ENCODE measurements at places on chromosomes 13 and 19.

DNA sequence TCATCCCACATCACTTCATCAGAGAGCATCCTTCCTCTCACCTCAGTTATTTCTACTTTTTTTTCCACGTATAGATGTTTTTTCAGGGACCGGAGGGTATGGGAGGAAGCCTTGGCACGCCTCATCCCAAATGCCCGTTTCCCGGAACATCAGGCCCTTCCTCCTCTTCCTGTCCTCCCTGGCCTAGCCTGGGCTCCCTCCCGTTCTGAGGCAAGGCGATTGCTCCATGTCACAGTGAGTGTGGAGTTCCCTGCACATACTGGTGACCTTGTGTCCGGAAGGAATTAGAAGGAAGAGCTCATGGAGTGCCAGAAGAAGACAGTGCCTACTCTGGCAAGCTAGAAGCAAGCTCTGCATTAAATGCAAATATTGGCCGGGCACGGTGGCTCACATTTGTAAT is 1.1 kb upstream of the ZNF627 start:
- DNase-seq: no peak

- no peak for DNase-seq
These were observed 190.9 kb upstream of the RNF113B start for GRCh38 chr13:98368019-98368418.

DNA sequence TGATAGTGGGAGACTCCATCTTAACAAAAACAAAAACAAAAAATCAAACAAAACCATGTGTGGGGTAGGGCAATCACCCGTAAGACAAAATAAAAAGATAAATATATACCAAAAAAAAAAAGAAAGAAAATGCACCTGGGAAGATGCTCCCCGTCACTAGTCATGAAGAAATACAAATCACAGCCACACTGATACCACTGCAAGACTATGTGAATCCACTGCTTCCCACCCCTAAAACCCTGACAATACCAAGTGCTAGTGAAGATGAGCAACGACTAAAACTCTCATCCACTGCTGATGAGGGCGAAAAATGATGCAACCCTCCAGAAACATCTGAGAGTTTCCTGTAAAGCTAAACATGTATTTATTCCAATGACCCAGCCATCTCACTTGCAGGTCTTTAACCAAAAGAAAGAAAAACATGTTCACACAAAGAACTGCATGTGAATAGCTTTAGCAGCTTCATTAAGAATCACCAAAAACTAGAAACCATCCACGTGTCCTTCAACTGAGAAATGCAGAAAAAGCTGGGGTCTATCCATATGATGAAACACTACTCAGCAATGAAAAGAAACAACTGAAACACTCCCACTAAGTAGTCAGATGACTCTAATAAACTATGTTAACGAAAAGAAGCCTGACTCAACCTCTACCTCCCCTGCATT is 31.7 kb downstream of the BRD4 start:
- DNase-seq: peak; percentile 68

DNA sequence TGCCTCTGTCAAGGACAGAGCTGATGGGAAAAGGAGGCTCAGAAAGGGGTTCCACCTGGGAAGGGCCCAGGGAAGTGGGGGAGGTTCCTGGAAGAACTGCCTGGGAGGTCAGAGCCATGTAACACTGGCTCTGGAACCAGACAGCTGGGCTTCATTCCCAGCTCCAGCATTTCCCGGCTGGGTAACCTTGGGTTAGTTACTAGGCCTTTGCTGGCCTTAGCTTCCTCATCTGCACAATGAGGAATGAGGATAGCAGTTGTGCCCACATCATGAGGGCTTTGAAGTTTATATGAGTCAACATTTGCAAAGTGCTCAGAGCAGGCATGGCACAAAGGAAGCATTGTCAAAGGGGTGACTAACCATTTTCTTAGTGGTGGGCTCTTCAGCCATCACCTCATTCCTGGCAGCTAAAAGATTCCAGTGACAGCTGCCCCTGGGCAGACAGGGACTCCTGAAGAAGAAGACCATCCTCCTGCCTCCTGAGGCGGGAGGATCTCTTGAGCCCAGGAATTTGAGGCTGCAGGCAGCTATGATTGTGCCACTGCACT is 1.7 kb upstream of the DNAJB1 start:
- DNase-seq: no peak

DNA sequence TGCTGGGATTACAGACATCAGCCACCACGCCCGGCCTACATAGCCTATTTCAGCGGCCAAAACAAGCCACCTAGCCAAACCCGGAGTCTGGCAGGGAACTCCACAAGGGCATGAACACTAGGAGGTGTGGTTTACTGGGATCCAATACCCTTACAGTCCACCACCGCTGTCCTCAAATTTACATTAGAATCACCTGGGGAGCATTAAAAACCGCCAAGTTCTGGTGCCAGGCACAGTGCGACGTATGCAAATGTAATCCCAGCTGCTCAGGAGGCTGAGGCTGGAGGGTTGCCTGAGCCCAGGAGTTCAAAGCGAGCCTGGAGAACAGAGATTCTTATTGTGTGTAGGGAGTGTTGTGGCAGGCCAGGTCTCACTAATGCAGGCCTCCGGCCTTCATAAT is 4.2 kb upstream of the AP1M1 start:
- no peak for DNase-seq

GRCh38 chr13:108963276-108963810 is 333.9 kb downstream of the MYO16 start:
- no peak for DNase-seq

DNA sequence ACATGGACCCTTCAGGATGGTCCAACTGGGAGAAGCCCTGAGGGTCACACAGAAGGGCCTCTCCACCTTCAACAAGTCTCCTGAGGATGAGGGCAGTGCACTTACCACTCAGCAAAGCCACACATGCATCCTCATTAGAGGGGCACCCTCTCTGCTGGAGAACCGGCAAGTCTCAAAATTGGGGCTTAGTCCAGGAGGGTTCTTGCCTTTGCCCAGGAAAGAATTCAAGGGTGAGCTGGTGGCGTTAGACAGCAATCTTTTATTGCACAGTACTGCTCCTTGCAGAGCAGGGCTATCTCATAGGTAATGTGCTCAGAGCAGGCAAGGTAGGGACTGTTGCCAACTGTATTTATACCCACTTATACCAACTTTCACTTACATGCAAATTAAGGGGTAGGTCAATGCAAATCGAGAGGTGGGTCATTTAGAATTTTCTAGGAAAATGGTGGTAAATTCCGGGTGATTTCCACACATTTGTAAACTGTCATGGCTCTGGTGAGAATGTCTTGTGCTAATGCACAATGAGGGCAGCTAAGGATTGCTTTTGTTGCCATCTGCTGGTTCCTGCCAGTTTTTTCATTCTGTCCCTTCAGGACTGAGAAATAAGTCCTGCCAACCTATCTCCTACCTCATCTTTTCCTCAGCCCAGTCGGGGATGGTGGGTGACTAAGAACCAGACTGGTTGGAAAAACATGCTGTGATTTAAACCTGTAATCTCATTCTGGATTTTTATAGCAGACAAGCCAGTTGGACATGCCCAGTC is 27.8 kb upstream of the IGSF23 start:
- DNase-seq: no peak

GRCh38 chr13:71149498-71150363 is 717.3 kb downstream of the DACH1 start:
- no peak for DNase-seq

- DNase-seq: no peak
These were observed 105.5 kb downstream of the GGACT start for GRCh38 chr13:100483139-100483538.

- DNase-seq: peak; percentile 47
These were observed 21.7 kb upstream of the CALM3 start for GRCh38 chr19:46579361-46579879.

DNA sequence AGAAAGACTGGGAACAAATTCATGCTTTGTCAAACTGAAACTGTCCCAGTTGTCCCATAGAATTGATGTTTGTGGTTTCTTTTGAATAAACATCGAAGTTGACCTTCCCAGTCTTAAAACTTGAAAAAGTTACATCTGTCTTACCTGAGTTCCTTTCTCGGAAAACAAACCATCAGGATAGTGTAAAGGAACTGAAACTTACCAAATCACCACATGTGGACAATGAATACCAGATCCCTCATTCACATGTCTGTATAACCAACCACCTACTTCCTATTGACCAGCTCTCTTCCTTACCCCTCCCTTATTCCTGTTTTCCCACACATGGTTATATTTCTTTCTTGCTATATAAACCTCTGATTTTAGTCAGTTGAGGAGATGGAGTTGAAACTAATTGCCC is 791.7 kb upstream of the PCDH20 start:
- DNase-seq: no peak

DNA sequence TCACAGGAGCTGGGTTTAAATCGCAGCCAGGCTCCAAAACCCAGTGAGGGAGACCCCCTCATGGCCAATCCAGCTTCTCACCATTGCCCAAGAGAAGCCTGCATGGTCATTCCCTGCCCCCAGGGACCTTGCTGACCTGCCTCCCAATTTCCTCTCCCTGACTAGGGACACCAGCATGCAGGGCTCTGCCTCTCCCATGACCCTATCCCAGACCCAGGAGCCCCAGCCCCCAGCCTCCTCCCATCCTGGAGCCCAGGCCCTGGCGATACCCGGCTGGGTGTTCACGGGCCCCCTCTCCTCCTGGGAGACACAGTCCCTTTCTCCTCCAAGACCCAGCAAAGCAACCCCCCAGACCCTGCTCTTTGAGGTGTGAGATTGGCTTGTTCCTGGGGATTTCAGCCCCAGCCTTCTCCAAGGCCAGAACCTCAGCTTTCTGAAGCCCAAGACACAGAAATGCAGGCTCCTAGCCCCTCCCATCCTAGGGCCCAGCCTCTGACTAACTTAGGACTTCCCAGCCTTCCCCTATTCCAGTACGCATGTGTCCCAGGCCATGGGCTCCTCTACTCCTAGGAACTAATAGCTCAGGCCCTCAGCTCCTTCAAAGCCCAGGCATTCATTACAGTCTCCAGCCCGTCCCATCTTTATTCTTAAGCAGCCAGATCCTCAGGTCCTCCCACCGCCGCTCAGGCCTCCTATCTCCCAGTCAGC is 1.1 kb downstream of the GYS1 start:
- no peak for DNase-seq

DNA sequence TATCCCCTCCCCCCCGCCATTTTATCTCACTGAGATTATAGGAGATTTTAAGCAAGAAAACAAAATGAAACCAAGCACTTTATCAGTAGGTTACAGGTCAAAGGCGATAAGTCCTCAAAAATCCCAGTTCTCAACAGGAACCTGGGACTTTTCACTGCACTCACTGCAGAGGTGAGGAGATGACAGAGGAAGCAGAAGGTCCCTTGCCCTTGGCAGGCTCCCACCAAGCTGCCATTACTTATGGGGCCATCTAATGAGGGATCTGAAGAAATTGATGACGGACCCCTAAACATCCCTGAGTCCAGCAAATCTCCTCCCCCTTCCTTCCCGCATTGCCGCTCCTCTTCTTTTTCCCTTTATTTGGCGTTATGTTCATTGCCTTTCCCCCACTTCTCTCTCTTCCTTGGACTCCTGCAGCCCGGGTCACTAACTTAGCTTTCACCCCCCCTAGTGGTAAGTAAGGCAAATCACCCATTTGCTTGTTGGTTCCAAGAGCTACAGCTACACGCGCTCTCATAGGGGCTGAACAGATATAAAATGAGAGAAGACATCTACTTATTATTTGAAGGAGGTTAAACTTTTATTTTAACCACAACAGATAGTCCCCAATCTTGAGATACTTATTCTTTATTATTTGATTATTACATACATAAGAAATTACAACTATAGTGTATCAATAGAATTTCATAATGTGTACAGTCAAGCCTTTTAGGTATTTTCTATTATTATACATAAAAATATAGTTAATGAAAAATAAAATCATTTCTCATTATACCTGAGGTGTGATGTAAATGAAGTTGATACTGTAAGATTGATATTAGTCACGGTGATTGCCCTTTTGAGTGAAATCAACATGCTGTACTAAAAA is 52.0 kb upstream of the ARGLU1 start:
- DNase-seq: peak; percentile 42

GRCh38 chr19:2733930-2734588 is 5.8 kb downstream of the SLC39A3 start:
- no peak for DNase-seq

DNA sequence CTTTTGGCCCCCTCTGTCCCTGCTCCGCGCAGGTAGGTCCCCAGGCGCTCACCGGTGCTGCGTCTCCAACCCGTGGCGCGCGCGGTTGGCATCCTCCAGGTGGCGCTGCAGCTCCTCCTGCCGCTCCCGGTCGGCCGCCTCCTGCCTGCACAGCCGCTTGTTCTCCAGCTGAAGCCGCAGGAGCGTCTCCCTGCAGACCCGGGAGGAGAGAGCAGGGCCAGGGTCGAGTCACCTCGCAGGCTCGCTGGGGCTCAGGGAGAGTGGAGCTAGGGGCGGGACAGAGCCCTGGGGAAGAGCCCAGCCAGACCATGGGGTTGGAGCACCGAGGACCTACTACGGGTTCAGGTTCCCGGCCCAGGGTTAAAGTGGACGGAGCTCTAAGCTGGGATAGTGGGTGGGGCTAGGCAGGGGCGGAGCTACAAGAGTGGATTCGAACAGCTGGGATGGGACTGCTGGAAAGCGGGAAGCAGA is 9.3 kb downstream of the HOOK2 start:
- DNase-seq: peak; percentile 75

DNA sequence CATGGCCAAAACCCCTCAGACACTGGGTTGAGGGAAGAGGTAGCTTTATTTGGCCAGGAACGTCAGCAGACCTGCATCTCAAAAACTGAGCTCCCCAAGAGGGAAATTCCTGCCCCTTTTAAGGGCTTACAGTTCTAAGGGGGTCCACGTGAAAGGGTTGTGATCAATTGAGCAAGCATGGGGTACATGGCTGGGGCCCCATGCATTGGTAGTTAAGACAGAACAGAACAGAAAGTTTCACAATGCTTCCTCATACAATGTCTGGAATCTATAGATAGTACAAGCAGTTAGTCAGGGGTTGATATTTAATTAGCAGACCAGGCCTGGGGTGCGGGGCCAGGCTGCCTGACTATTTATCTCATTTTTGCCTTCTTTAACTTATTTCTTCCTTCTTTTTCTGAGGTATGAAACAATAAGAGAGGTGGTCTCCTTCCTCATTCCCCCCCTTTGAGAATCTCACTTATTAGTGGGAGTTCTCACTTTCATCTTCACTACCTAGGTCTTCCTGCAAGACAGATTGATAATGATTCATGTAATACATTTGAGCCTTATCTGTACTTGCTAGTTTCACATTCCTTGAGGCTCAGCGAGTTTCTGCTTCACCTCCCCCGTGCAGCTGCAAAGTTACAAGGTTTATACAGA is 84.8 kb downstream of the SLC25A15 start:
- DNase-seq: no peak

GRCh38 chr13:94548821-94549231 is 47.1 kb downstream of the TGDS start:
- DNase-seq: no peak

DNA sequence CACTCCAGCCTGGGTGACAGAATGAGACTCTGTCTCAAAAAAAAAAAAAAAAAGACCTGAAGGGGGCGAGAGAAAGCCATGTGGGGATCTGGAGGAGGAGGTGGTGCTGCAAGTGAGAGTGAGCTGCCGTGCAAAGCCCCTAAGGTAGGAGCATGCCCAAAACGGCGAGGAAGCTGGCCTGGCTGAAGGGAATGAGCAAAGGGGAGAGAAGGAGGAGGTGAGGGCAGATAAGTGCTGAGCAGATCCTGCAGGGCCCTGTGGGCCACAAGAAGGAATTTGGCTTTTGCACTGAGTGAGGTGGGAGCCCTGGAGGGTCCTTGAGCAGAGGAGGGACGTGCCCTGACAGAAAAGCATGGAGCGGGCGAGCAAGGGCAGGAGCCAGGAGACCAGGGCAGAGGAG is 19.4 kb upstream of the ADGRE5 start:
- peak; percentile 52 for DNase-seq

- DNase-seq: no peak
These were observed 14.7 kb upstream of the SIGLEC6 start for GRCh38 chr19:51546107-51546649.

All from activated CD4-positive, alpha-beta T cell treated with anti-CD3 and anti-CD28 coated beads, Interleukin-10, Interleukin-2, amounts not matched to agents 100 ng/mL and 50 ng/mL, durations not matched to agents 16 hours and 8 hours (primary cell).